Left cardiac atrium (tissue), 4 donors: ENCODE measurements at places on chromosomes 16 and 17. TPM values are rescaled to one million over a fixed set of nuclear protein-coding genes. Genes with fewer than 3 reads are reported as not detected.

DNA sequence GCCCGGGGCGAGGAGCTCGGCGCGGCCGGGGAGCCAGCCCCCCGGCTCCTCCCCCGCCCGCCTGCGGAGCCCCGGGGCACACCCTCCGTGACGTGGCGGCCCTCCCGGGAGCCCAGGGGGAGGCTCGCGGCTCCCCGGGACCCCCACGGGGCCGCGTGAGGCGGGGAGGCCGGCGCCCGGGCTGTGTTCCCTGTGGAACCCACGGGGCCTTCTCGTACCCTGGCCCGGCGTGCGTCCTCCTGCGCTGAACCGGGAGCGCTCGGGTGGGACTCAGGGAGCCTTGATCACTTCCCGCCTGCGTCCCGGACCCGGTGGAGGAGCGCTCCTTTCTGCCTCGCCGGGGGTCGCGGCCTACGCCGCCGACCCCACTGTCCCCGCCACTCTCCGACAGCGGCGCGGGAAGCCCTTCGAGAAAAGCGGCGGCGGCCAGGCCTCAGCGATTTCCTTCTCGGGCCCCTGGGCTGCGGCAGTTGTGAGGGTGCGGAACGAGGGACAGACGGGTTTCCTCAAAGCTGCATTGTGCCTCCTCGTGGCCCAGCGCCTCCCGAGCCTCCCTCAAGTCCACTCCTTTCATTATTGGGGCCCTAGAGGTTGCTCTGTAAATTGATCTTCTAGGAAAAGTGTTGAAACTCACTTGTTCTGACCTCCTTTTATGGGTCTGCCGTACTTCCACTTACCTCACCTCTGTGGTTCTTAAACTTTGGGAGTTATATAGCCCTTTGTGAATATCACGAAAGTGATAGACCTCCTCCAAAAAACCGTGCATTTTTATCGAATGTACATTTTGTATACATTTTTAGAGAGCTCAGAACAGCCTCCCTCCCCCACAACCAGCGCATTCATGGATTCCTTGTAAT lies 597 bp downstream of the LIG3 start:
- peak; percentile 83 for DNase-seq

GRCh38 chr17:50884439-50885311 lies 18.5 kb upstream of the TOB1 start:
- no peak for DNase-seq

GRCh38 chr17:59652119-59652518 lies 32.4 kb downstream of the CLTC start:
- DNase-seq, result no peak

DNA sequence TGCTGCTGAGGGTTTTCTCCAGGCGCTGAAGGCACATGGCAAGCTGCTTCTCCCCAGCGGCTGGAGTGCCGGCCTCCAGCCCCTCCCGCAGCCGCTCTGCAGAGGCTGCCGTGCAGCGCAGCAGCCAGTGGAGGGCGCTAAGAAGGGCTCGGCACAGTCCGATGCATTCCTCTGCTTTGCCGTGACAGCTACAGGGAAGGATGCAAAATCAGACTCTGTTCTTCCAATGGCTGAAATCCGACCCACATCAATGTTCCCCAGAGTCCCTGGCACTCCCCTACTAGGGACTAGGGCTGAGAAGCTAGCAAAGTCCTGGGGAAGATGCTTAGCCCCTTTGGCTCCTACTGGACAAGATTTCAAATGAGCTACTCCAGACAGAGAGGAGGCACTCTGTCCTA lies 19.0 kb downstream of the MED24 start:
- no peak for DNase-seq

DNA sequence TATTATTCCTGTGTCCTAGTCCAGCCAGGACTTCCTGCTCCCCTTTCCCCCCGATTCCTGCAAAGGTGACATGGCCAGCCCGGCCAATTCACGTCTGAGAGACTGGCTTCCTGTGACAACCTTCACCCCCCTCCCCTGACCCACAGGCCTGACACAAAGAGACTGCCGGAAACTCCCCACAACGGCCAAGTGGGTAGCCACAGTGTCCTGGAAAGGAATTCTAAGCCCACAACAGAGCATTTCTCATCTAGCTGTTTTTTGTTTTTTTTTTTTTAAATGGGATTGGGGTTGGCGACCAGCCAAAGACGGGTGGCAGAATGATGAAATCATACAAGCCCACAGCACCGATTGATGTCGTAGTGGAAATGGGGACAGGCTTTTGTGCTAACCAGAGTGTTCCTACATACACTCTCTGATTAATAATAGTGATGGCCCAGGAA lies 2.8 kb upstream of the XAF1 start:
- DNase-seq, result peak; percentile 79

DNA sequence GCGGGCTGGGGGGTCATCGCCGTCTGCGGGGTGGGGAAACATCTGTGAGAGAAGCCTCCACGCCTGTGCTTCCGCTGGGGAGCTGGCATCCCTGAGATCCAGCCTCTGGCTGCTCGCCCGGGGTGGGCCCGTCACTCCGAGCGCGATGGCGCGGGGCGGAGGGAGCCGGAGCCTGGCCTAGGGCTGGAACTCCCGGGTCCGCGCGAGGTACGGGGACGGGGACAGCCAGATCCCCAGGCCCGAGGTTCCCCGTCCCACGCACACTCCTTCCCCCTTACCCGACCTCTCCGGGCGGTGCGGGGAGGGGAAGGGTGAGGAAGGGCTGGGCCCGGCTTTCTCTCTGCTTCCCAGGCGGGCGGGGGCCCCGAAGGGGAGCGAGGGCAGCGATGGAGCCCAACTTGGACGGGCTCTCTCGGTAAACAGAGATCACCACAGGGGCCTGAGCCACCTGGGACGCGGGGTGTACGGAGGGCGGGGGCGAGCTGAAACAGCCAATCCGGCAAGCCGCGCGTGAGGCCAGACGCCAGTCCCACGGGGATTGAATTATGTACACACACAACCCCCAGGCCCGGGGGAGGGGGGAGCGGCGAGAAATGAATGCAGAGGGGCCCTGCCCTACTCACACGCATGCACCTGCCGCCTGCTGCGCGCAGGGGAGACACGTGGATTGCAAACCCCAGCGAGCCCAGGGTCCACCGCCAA lies at the start of gene SLC16A11:
Gene SLC16A11 (minus strand): TSS at position 596 of the 702 bp plus-strand sequence. CDS start 579 bp downstream, at position 17.
- DNase-seq, result peak; percentile 75

GRCh38 chr16:67780847-67781564 lies 25.4 kb downstream of the RANBP10 start:
- no peak for DNase-seq

The KRTAP4-4 gene
- not detected for total RNA-seq

The P2RX5 gene
- total RNA-seq, result 7.7 TPM

The PPP1R1B gene
- total RNA-seq, result 4.0 TPM

The TPPP3 gene
- total RNA-seq, result 40.1 TPM

The ODAD4 gene
- total RNA-seq, result 1.0 TPM

The CLEC18B gene
- total RNA-seq, result 0.38 TPM
